Prostate gland (tissue), 2 donors: ENCODE measurements at places on chromosomes 6 and 20. TPM values are rescaled to one million over a fixed set of nuclear protein-coding genes. Genes with fewer than 3 reads are reported as not detected.

- no peak for DNase-seq
Observed at GRCh38 chr6:148146717-148147462, 195.7 kb upstream of the SASH1 start.

DNA sequence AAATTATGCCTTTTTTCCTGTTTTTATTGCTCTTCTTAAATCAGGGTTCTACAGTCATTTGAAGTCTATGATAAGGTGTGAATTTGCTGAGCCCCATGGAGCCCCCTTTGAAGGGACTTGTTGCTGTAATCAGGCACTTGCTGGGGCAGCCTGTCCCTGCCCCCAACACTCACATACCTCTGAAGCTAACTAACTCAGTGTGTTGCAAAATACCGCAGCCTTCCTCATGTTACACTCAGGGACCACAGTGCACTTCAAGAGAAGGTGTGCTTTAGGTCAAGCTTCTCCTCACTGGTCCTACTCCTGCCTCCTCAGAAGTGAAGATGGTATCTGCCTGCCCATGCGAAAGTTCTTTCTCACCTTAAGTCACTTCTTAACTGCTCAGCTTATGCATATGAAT, 66.1 kb upstream of the GLP1R start:
- DNase-seq: no peak

DNA sequence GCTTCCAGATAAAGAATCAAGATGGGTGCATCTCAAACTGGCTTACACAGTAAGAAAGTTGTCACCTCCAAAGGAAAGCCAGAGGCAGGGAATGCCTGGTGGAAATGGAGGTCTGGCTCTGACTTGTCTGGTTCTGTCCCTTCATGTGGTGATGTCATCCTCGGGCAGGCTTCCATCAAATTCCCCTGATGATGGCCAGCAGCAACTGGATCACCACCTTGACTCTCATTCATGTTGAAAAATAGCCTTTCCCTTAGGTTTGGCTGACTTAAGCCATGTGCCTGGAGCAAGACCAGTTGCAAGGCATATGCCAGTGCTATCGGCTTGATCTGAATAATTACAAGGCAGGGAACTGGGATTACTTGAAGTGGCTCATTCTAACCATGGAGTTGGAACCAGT, 28.8 kb downstream of the IMPG1 start:
- no peak for DNase-seq

DNA sequence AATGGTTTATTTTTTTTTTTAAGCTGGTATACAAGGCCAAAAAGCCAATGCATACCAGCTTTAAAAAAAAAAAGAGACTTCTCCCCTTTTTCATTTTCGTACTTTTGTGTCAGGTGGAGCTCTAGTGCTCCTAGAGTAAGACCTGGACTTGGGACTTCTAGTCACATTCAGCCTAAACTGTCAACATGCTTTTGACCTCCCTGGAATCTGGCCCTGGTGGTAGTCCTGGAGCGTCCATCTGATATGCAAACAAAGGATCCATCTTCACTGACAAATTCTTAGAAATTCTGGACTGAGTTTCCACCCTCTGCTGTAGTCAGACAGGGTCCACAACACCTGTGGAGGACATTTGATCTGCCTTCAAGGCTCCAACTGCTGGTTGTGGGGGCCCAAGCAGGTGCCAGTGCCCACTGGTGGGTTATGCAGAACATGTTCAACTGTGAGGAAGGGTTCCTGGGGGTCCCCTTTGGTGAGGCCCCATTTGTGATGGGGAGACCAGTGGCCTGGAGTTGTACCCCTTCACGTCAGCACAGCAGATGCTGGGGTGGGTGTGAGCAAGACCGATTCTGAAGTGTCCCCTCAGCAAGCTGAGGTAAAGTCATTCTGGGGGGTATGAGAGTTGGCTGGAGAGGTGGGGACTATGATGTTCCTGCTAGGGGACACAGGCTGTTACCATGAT, 12.6 kb upstream of the PCMTD2 start:
- DNase-seq: no peak

DNA sequence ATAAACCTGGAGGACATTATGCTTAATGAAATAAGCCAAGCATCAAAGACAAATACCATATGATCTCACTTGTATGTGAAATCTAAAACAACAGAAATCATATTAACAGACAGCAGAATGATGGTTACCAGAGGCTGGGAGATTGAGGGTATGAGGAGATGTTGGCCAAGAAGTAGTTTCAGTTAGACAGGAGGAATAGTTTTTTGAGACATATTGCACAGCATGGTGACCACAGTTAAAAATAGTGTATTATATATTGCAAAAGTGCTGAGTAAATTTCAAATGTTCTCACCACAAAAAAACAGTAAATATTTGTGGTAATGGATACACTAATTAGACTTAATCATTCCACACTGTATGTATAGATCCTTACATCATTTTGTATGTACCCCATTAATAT, 1.8 kb downstream of the GABRR1 start:
- DNase-seq: no peak

DNA sequence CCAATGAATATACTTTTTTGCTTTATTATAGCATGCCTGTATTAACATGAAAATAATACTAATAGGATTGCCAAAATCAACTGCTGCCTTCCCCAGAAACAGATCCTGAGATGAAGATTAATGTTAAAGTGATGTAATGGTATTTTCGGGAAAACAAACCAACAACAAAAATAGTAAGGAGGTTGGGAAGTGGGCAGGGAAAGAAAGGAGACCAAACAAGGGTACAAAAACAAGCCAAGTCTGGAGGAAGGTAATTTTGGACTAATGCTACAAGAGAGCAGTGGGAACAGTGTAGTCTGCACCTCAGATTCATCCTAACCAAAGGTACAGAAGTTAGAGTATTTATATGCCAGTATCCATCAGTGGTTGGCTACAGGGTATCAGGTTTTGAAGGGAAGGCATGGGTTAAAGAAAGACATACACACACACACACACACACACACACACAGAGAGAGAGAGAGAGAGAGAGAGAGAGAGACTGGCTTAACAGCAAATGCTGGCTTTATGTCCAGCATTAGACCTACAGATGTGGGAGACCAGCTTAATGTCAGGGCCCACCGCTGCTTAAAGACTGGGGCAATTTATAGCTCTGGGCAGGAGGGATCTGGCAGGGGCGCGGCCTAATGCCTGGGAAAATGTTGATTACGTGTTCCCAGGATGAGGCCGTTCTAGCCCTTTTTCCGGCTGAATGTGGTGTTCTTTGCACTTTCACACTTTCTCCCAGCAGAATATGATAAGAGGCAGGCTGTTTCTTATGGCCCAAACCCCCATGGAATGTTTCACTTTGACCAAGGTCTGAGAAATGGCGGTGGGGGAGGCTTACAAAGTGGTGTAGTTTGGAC, 3.8 kb upstream of the SLC17A1 start:
- no peak for DNase-seq

- DNase-seq: no peak
Observed at GRCh38 chr6:85628353-85628752, 14.3 kb downstream of the SYNCRIP start.

GRCh38 chr6:69232496-69232895, 564.3 kb downstream of the LMBRD1 start:
- no peak for DNase-seq

- DNase-seq: no peak
Observed at GRCh38 chr6:44456070-44456965, 68.8 kb downstream of the CDC5L start.

- DNase-seq: no peak
Observed at GRCh38 chr6:144265390-144265789, 19.7 kb upstream of the UTRN start.

DNA sequence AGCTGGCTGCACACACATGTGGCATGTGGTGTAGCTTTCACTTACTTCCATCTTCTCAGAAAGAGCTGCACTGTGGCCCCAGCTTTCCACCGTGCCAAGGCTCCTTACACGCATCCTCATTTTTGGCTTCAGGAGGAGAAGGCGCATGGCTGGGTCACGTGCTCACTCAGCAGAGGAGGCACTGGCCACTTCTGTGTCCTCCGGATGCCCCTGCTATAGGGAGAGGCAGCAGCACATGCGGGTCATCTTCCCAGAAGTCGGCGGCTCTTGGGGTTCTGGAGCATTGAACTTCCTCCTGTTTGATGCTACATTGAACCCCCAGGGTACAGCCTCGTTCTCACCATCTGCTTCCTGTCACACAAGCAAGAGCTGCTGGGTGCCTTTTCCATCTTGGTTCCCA, 111.3 kb downstream of the FAM120B start:
- no peak for DNase-seq

DNA sequence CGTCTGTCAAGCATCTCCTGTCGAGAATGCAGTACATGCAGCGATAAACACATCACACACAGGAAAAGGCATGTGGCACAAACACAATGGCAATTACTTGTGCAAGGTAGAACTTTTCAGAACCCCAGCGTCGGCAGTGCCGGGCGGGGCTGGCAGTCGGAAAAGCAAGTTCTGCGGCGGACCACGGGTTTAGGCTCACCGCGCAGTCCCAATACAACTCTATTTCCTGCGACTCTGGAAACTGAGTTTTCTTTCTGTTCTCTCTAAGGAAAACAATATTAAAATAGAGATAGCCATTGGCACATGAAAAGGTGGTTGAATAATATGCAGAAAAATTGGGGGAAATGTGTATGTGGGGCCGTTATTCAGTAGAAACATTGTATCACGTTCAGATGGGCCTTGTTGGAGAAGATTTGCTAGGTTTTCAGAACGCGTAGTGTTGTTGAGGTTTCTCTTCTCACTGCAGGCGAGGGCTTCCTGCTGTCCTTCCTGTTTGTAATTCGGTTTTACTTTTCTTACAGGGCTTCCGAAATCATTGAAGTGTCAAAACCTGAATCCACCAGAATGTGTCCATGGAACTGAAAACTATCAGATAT, 369.5 kb downstream of the THBS2 start:
- no peak for DNase-seq

DNA sequence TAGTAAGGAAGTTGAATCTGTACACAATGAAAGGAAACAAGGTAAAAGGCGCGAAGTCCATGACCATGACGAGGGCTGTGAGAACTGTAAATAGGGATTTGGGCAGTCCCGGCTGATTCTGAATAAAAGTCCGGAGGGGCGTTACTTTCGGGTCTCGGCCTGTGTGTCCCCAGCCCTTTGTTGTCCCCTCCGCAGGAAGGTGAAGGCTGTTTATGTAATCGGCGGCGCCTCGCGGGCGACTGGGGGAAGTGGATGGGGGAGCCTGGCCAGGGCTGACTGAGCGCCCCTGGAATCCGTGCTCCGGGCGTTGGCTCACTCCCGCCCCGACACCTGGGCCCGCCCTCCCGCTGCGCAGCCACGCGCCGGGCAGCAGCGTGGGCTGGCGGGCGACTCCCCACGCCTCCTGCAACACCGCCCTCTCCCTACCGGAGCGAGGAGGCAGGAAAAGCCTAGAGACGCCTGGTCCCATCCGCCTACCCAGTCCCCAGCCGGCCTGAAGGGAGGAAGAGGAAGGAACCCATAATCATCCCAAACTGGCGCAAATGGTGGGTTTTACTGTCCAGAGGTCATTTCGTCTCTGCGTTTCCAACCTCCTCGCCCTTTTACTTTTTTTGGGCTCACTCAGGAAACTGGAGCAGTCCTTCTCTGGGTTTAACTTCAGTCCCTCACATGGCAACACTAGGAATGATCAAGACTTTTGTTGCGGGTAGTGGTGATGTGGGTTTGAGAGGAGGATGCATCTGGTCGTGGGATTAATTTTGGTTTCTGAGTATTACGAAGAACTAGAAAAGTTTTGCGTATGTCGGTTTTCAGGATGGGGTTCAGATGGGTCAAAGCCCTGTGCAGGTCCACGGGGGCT, 12.1 kb downstream of the TRIM31 start:
- peak; percentile 54 for DNase-seq

DNA sequence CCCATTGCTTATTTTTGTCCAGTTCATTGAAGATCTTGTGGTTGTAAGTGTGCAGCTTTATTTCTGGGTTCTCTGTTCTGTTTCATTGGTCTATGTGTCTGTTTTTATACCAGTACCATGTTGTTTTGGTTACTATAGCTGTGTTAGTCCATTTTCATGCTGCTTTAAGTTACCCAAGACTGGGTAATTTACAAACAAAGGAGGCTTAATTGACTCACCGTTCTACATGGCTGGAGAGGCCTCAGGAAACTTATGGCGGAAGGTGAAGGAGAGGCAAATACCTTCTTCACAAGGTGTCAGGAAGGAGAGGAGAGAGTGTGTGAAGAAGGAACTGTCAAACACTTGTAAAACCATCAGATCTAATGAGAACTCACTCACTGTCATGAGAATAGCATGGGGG, 29.9 kb upstream of the FERMT1 start:
- DNase-seq: no peak

Gene SLC12A5
- total RNA-seq: 3.6 TPM

Gene SLC22A1
- total RNA-seq: 0.80 TPM

Gene GHRH
- total RNA-seq: not detected

Gene OXT
- 9.8 TPM for total RNA-seq

Gene SYCP2L
- 3.7 TPM for total RNA-seq

Gene DEFB118
- not detected for total RNA-seq
